SJSA1 (cell line): ENCODE measurements at places on chromosomes 7 and 10.

GRCh38 chr10:124381011-124381611 lies 37.6 kb downstream of the OAT start:
- H3K36me3 ChIP-seq = no peaks in the 10 kb centered on the region
- H3K4me3 ChIP-seq = no peak overlapping the region
- no peak for DNase-seq
- no peak overlapping the region for H3K27ac ChIP-seq
- no peaks in the 10 kb centered on the region for H3K4me1 ChIP-seq

- no peak for DNase-seq
- H3K4me3 ChIP-seq = no peak overlapping the region
- H3K27ac ChIP-seq = no peak overlapping the region
- H3K36me3 ChIP-seq = no peaks in the 10 kb centered on the region
Observed at GRCh38 chr7:120554960-120555571, 282.1 kb downstream of the KCND2 start.

GRCh38 chr10:52500476-52500875 lies 186.4 kb downstream of the DKK1 start:
- H3K36me3 ChIP-seq = no peaks in the 10 kb centered on the region
- H3K27me3 ChIP-seq = no peaks in the 10 kb centered on the region
- no peak for DNase-seq

DNA sequence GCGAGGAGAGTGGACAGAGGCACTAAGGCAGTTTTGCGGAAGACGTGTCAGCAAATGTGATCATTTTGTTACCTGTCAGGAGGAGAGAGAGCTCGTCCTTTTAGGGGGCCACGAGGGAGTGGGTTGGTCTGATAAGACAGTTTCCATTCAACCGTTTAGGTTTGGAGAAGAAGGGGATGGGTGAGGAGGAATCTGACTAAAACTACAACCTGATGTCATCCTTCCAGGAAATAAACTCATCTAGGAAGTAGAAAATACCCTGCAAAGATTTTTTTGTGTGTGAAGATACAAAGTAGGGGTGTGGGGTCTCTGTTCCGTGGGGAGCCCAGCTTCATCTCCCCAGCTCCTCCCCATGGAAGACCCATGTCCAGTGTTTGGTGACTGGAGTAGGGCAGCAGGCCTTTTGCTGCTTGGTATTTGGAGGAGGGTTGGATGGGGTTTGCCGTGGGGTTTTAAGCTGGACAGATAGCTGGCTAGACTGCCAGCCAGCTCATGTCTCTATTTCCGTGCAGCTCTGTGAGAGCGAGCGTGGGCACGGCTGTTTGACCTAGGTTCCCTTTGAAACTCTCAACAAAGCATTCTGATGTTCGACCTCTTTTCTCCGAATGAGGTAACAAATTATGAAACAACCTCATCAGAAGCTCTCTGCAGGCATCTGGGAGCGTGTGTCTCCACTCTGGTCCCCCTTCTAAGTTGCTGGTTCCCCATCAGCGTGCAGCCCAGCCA lies 136.0 kb upstream of the TCF7L2 start:
- H3K36me3 ChIP-seq = no peaks in the 10 kb centered on the region; the same call in 1 of the 2 replicates
- DNase-seq = no peak
- peaks cover 33% of the 10 kb centered on the region for H3K4me1 ChIP-seq
- no peak overlapping the region for H3K27ac ChIP-seq
- H3K4me3 ChIP-seq = no peak overlapping the region

GRCh38 chr7:66330961-66331360 lies 125.8 kb downstream of the TPST1 start:
- no peak overlapping the region for H3K4me3 ChIP-seq
- no peaks in the 10 kb centered on the region for H3K36me3 ChIP-seq
- no peak overlapping the region for H3K27ac ChIP-seq
- H3K27me3 ChIP-seq = no peaks in the 10 kb centered on the region

GRCh38 chr7:18548534-18548933 lies 53.0 kb downstream of the HDAC9 start:
- no peak overlapping the region for H3K4me3 ChIP-seq
- H3K36me3 ChIP-seq = peaks cover 53% of the 10 kb centered on the region
- H3K27ac ChIP-seq = no peak overlapping the region
- H3K27me3 ChIP-seq = no peaks in the 10 kb centered on the region

DNA sequence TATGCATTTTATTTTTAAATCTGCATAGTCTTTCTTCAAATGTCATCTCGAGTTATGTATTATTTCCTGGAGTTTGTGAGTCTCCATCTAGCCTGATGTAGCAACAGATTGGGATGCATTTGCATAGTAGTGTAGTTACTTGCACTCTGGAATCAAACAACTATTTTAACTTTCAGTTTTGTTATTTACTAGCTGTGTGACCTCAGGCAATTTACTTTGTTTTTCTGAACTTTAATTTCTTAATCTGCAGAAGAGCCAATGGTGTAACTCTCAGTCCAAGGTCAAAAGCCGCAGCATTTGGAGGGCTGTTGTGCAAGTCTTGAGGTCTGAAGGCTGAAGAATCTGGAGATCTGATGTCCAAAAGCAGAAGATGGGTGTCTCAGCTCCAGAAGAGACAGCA lies 175.8 kb upstream of the SORCS1 start:
- no peak for DNase-seq
- no peak overlapping the region for H3K27ac ChIP-seq
- H3K36me3 ChIP-seq = no peaks in the 10 kb centered on the region
- no peaks in the 10 kb centered on the region for H3K4me1 ChIP-seq
- no peaks in the 10 kb centered on the region for H3K27me3 ChIP-seq

- no peak overlapping the region for H3K4me3 ChIP-seq
- DNase-seq = no peak
- H3K27me3 ChIP-seq = no peaks in the 10 kb centered on the region
- no peak overlapping the region for H3K27ac ChIP-seq
- H3K36me3 ChIP-seq = no peaks in the 10 kb centered on the region
Observed at GRCh38 chr7:68524126-68524525, 1074.1 kb upstream of the AUTS2 start.

DNA sequence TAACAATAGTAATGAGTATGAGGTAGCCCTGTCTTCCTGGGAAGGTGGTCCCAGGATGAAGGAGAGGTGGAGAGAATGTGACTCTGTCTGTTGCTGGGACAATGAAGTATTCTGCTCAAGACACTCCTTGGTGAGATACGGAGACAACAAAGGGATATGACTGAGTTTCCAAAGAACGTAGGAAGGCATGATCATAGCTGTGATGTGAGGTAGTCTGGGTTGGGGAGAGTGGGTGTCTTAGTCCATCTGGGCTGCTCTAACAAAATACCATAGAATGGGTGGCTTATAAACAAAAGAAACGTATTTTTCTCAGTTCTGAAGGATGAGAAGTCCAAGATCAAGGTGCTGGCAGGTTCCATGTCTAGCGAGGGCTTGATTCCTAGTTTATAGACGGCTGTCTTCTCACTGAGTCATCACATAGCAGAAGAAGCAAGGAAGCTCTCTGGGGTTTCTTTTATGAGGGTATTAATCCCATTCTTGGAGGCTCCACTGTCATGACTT lies 84.9 kb upstream of the RHOBTB1 start:
- no peak overlapping the region for H3K4me3 ChIP-seq
- H3K36me3 ChIP-seq = no peaks in the 10 kb centered on the region
- no peaks in the 10 kb centered on the region for H3K27me3 ChIP-seq
- peaks cover 19% of the 10 kb centered on the region for H3K4me1 ChIP-seq
- H3K27ac ChIP-seq = peak overlapping the region; percentile 80

- no peaks in the 10 kb centered on the region for H3K4me1 ChIP-seq
- H3K27ac ChIP-seq = no peak overlapping the region
- H3K27me3 ChIP-seq = 0 out of 2 replicates have a peak, but pooled peaks cover 9% of the 10 kb centered on the region
Observed at GRCh38 chr10:1874533-1874932, 137.2 kb upstream of the ADARB2 start.

DNA sequence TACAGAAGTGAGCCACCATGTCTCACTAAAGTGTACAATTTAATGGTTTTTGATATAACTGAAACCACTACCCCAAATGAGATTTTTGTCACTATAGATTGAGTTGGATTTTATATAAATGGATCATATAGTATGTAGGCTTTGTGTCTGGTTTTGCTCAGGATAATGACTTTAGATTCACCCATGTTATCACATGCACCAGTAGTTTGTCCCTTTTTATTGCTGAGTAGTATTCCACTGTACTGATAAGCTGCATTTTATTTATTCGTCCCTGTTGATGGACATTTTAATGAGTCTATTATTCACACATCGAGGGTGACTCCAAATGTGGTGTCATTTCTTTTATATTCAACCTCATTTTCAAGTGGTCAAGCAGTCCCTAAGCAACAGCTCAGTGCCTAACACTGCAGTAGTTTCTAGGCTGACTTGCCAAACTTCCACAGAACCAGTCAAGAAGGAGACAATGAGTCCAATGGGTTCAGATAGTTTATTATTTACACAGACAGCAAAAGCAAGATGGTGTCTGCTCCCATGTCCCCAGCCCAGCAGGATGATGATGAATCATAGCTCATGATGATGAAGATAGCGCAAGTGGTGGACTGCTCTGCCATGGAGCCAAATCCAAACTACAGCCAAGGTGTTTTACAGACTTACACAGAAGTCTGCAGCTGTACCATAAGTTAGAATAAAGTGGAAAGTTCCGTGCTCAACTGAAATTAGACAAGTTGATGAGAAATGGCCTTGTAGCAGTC lies 6.6 kb upstream of the FMC1 start:
- no peak for DNase-seq
- no peak overlapping the region for H3K27ac ChIP-seq
- no peaks in the 10 kb centered on the region for H3K36me3 ChIP-seq
- no peak overlapping the region for H3K4me3 ChIP-seq

- H3K27ac ChIP-seq = no peak overlapping the region
- no peak overlapping the region for H3K4me3 ChIP-seq
- no peaks in the 10 kb centered on the region; the same call in 1 of the 2 replicates for H3K27me3 ChIP-seq
- no peaks in the 10 kb centered on the region for H3K4me1 ChIP-seq
Observed at GRCh38 chr7:15998617-15999016, 312.1 kb upstream of the MEOX2 start.

DNA sequence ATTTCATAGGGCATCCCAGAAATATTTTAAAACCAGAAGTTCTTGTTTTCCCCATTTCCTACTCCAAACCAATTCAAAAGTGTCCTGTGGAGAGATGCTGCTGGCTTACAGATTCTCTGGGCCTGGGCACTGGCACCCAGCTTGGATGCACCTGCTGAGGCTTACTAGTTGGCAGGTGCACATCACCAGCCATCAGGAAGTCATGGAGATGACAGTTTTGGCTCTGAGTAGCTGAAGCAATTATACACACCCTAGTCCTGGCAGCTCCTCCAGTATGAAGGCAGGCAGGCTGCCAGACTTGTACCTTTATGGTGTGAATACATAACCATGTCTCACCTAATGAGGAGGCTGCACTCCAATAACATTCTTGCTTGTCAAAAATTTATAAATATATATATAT lies 276.6 kb upstream of the GHITM start:
- no peak for DNase-seq
- no peak overlapping the region for H3K4me3 ChIP-seq
- H3K36me3 ChIP-seq = no peaks in the 10 kb centered on the region
- H3K27me3 ChIP-seq = no peaks in the 10 kb centered on the region

GRCh38 chr10:77641344-77641743 lies 3.7 kb upstream of the KCNMA1 start:
- no peak for DNase-seq
- no peaks in the 10 kb centered on the region for H3K36me3 ChIP-seq
- H3K27me3 ChIP-seq = peaks cover 22% of the 10 kb centered on the region
- no peak overlapping the region for H3K4me3 ChIP-seq

DNA sequence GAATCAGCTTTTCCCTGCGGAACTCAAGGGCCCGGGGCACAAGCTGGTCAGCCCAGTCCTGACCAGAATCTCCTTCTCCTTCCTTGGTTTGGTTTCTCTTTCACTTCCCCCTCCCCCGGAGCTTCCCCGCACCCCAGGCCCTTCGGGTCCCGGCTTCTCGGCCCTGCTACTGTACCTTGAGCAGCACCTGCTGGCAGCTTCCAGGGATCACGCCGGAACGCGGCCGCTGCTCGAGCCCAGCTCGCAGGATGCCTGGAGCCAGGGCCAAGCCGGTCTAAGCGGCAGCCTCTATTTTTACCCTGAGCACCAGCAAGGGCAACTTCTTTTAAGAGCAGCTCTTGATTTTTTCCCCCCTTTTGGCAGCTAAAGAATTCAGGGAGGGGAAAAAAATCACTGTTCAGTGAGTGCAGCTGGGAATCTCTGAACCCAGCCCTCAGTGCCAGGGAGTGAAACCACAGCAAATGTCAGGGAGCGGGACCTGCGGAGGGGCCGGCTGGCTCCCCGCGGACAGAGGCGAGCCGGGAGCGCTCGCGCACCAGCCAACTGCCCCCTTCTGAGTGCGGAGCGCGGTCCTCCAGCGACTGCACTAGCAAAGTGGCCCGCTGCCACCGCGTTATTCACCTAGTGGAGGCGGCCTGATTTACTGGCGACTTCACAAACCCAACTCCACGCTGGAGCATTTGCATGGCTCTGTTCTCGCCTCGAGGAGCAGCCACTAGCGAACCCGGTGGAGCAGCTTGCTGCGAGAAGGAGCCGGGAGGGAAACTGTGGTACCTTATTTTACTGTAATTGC lies 2.4 kb upstream of the INHBA start:
- DNase-seq = peak; percentile 90
- H3K36me3 ChIP-seq = no peaks in the 10 kb centered on the region
- H3K4me1 ChIP-seq = peaks cover 55% of the 10 kb centered on the region
- peak overlapping the region; percentile 39 for H3K4me3 ChIP-seq

DNA sequence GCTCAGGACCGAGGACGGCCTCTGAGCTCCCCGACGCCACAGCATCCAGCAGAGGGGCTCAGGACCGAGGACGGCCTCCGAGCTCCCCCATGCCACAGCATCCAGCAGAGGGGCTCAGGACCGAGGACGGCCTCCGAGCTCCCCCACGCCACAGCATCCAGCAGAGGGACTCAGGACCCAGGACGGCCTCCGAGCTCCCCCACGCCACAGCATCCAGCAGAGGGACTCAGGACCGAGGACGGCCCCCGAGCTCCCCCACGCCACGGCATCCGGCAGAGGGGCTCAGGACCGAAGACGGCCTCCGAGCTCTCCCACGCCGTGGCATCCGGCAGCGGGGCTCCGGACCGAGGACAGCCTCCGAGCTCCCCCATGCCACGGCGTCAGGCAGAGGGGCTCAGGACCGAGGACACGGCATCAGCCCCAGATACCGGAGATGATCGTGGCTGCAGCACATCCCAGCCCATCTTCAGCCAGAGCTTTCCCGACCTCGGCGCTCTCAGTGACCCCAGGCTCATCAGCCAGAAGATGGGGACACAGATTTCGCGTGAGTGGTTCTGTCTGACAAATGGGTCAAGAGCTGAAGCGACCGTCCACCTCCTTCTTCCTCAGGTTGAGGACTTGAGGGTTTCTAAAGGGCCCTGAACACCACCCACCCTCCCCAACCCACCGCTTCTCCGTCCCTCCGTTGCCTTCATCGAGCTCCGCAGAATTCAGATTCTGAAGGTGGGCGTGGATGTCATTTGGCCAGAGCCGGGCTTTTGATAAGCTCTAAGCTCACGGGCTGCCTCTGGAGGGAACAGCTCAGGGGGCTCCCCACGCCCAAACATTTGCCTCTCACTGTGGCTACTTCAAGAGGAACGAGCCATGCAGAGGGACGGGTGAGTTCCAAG lies 55.8 kb upstream of the DNAAF5 start:
- no peaks in the 10 kb centered on the region for H3K36me3 ChIP-seq
- H3K27me3 ChIP-seq = no peaks in the 10 kb centered on the region
- H3K27ac ChIP-seq = no peak overlapping the region
- H3K4me1 ChIP-seq = no peaks in the 10 kb centered on the region
- DNase-seq = no peak
- no peak overlapping the region for H3K4me3 ChIP-seq

- no peak overlapping the region for H3K4me3 ChIP-seq
- H3K4me1 ChIP-seq = peaks cover 11% of the 10 kb centered on the region
- H3K27me3 ChIP-seq = no peaks in the 10 kb centered on the region
- H3K27ac ChIP-seq = no peak overlapping the region
- no peaks in the 10 kb centered on the region for H3K36me3 ChIP-seq
- DNase-seq = no peak
Observed at GRCh38 chr10:123999956-124000615, 93.3 kb downstream of the CHST15 start.
